ENCODE measurements at places on chromosomes 16 and 17. TPM values are rescaled to one million over a fixed set of nuclear protein-coding genes. Genes with fewer than 3 reads are reported as not detected.

- no peaks in the 10 kb centered on the region for H3K27me3 ChIP-seq
- no peaks in the 10 kb centered on the region for H3K4me1 ChIP-seq
- no peak overlapping the region for H3K4me3 ChIP-seq
- no peak for DNase-seq
- H3K36me3 ChIP-seq, result no peaks in the 10 kb centered on the region
- no peak overlapping the region for H3K27ac ChIP-seq
These were observed 55.7 kb downstream of the GOSR1 start for GRCh38 chr17:30532871-30533270.

Gene PSME3
- total RNA-seq, result 220 TPM

DNA sequence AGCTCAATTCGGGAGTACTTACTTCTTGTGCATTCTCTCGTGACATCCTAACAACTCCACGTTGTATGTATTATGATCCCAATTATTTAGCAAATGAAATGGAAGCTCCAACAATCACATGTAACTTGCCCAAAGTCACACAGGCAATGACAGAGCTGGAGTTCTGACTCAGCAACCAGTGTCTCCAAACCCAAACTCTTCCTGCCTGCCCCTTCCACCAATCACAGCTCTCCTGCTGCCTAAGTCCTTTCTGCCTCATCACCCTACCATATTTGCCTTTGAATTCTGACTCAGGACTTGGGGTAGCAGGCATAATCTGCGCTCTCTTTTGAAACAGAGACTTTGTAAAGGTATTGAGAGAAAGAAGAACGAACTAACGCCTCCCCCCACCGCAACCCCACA is 245.2 kb upstream of the MAF start:
- no peaks in the 10 kb centered on the region for H3K27me3 ChIP-seq
- peaks cover 39% of the 10 kb centered on the region for H3K4me1 ChIP-seq
- no peak for DNase-seq

DNA sequence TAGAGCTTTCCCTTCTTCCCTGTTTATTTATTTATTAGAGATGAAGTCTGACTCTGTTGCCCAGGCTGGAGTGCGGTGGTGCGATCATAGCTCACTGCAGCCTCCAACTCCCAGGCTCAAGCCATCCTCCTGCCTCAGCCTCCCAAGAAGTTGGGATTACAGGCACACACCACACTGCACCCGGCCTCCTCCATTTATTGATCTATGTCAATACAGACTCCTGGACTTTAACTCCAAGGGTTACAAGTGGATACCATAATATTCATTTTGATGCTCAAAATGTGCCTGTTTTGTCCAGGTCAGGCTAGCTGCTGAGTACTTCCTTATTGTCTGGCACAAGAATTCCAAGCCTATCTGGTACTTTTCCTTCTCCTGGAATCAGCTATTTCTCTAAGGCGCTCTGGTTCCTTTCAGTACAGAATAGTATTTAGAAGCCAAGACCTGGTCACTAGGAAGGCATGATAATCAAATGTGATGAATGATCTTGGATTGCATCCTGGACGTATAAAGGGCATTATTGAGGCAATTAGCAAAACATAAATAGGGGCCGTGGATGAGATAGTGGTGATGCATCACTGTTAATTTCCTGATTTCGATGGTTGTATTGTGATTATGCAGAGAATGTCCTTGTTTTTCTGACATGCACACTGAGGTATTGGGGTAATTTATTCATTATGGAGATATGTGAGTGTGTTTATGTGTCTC is 21.7 kb downstream of the IL4R start:
- no peak overlapping the region for H3K4me3 ChIP-seq
- H3K27ac ChIP-seq, result no peak overlapping the region
- H3K4me1 ChIP-seq, result no peaks in the 10 kb centered on the region
- H3K27me3 ChIP-seq, result no peaks in the 10 kb centered on the region

- H3K27ac ChIP-seq, result no peak within 1 kb of the TSS
- H3K4me3 ChIP-seq, result peak within 1 kb of the TSS; percentile 79
- H3K36me3 ChIP-seq, result no peaks in the 10 kb centered on the region
These were observed at the start of gene SPHK1 for GRCh38 chr17:76384222-76384986. Gene SPHK1 (plus strand): TSS chr17:76384609. CDS start chr17:76385645, 1,036 bp downstream.

DNA sequence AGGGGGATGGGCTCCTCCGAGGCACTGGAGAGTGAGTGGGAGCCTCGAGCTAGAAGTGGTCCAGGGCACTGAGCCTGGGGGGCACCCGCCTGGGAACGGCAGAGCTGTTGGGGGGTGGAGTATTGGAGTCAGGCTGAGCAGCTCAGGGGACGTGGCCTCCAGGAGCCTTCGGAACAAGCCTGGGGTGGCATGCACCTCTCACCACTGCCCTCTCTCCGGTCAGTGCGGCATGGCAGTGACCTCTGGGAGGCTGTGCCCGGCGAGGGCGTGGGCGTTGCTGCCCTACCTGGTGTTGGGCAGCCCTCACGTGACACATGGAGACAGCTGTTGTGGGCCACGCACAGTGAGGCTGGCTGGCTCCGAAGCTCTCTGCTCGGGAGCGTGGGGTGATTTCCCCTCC is 13.9 kb downstream of the PRSS27 start:
- H3K4me3 ChIP-seq, result no peak overlapping the region
- H3K36me3 ChIP-seq, result peaks cover 36% of the 10 kb centered on the region

GRCh38 chr16:11957591-11958395 is 7.2 kb upstream of the TNFRSF17 start:
- H3K4me1 ChIP-seq, result peaks cover 6% of the 10 kb centered on the region
- H3K4me3 ChIP-seq, result no peak overlapping the region
- H3K27me3 ChIP-seq, result no peaks in the 10 kb centered on the region
- no peak for DNase-seq
- H3K27ac ChIP-seq, result no peak overlapping the region

DNA sequence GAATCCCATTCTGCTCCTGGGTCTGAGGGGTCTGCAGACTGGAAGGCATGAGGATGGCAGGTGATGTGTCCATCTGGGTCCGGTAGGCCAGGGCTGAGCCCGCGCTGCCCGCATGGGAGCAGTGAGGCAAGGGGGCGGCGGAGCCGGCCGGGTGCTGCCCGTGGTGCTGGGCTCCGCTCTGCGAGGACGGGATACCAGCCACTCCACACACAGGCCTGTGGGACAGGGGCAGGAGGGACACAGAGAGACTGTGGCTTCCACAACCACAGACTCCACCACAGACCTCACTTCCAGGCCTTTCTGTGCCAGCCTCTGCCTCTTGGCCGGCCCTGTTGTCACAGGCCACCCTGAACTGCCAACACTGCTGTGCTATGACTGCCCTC is 25.4 kb downstream of the MAP1LC3B start:
- peaks cover 71% of the 10 kb centered on the region for H3K36me3 ChIP-seq
- H3K27ac ChIP-seq, result no peak overlapping the region
- H3K27me3 ChIP-seq, result no peaks in the 10 kb centered on the region
- no peaks in the 10 kb centered on the region for H3K4me1 ChIP-seq
- H3K4me3 ChIP-seq, result no peak overlapping the region

GRCh38 chr16:89689142-89689541 is 2.7 kb downstream of the CDK10 start:
- H3K27ac ChIP-seq, result no peak overlapping the region
- peaks cover 6% of the 10 kb centered on the region for H3K4me1 ChIP-seq
- peaks cover 44% of the 10 kb centered on the region for H3K36me3 ChIP-seq

GRCh38 chr17:21041741-21042457 is 912 bp downstream of the USP22 start:
- peaks cover 14% of the 10 kb centered on the region for H3K4me1 ChIP-seq
- peaks cover 25% of the 10 kb centered on the region for H3K36me3 ChIP-seq
- peak overlapping the region; percentile 94 for H3K4me3 ChIP-seq
- no peaks in the 10 kb centered on the region for H3K27me3 ChIP-seq

- no peaks in the 10 kb centered on the region for H3K4me1 ChIP-seq
- DNase-seq, result no peak
- H3K27ac ChIP-seq, result no peak overlapping the region
- H3K27me3 ChIP-seq, result no peaks in the 10 kb centered on the region
- no peak overlapping the region for H3K4me3 ChIP-seq
These were observed 336.0 kb upstream of the EEF2KMT start for GRCh38 chr16:5433587-5433986.

DNA sequence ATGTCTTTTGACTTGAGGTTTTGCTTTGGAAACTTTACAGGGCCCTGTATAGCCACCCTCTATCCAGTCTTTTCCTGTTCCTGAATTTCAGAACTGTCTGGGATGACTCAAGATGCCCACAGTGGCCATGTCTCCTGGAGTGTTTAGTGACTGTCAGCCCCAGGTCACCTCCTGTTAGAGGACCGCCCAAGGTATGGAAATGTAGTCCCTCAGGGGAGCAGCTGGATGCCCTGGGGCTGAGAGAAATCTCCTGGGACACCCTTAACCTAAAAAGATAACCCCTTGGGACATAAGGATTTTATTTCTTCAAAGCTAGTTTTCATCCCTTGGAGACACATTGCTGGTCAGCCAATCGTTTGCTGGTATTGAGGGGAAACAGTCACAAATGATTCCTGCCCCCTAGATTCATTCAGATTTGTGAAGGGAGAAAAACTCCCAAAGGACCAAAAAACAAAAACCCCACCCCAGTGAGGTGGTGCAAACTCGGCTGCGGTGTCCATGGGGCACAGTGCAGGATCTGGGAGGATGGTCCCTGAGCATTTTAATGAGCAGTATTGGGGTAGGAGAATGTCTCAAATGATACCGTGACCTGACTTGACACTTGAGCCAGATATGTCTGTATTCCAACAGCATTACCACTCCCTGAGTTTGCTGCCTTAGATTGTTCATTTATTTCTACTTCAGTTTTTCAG is 1.7 kb downstream of the ZNF267 start:
- peak; percentile 24 for DNase-seq
- peaks cover 27% of the 10 kb centered on the region for H3K36me3 ChIP-seq
- peak overlapping the region; percentile 94 for H3K27ac ChIP-seq
- peak overlapping the region; percentile 91 for H3K4me3 ChIP-seq
- no peaks in the 10 kb centered on the region for H3K27me3 ChIP-seq
- peaks cover 42% of the 10 kb centered on the region for H3K4me1 ChIP-seq

- no peaks in the 10 kb centered on the region for H3K36me3 ChIP-seq
- H3K4me3 ChIP-seq, result no peak overlapping the region
- peak; percentile 65 for DNase-seq
- H3K27ac ChIP-seq, result no peak overlapping the region
These were observed 389.5 kb downstream of the SLC39A11 start for GRCh38 chr17:72702998-72703397.

- no peak overlapping the region for H3K4me3 ChIP-seq
- H3K4me1 ChIP-seq, result peaks cover 5% of the 10 kb centered on the region
- H3K27me3 ChIP-seq, result no peaks in the 10 kb centered on the region
- H3K36me3 ChIP-seq, result peaks cover 50% of the 10 kb centered on the region
- H3K27ac ChIP-seq, result peak overlapping the region; percentile 54
These were observed 105.2 kb downstream of the CLEC16A start for GRCh38 chr16:11049396-11050059.

Gene ATPAF2
- total RNA-seq, result 12.4 TPM

DNA sequence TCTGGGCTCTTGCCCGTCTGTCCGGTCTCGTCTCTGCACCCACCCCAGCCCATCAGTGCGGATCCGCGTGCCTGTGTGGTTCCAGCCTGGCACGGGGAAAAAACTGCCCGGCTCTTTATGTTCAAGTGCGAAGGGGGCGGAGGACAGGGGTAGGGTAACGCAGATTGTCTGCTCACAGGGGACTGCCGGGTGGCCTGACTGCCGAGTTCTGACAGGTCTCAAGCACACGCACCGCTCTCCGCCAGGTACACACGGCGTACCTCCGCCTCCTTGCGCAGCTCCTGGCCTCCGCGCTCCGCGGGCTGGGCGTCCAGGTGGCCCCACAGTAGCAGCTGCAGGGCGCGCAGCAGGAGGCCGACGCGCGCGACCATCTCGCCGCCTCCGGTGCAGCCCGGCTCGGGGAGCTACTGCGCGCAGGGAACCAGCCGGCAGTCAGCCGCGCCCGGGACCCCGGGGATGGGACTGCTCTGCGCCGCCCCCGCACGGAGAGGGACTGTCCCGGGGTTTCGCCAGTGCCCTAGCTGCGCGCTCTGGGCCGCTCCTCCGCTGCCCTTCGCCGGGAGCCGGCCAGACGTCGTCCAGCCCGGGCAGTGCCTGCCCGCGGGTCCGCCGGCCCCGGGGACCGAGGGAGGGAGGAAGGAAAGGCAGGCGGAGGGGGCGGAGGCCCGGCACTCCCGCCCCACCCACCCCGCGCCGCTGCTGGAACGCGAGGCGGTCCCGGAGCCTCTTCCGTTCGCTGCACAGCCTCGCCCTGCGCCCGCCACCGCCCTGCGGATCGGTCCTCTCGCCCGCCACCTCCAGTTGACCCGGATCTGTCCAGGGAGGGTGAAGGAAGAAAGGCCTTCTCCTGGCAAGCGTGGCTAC is at the start of gene MMP28:
MMP28 (minus strand) TSS at position 635 of the 864 bp plus-strand sequence; CDS start at position 371, 264 bp downstream.
- H3K36me3 ChIP-seq, result peaks cover 7% of the 10 kb centered on the region
- DNase-seq, result peak; percentile 53
- H3K27me3 ChIP-seq, result no peaks in the 10 kb centered on the region
- H3K4me1 ChIP-seq, result peaks cover 42% of the 10 kb centered on the region
- H3K4me3 ChIP-seq, result peak within 1 kb of the TSS; percentile 72

- H3K4me1 ChIP-seq, result no peaks in the 10 kb centered on the region
- H3K4me3 ChIP-seq, result no peak overlapping the region
- no peaks in the 10 kb centered on the region for H3K27me3 ChIP-seq
- H3K36me3 ChIP-seq, result no peaks in the 10 kb centered on the region
- no peak for DNase-seq
These were observed 233.7 kb downstream of the HS3ST4 start for GRCh38 chr16:25925421-25925820.

GRCh38 chr17:2101448-2102257 is 46.8 kb downstream of the HIC1 start:
- H3K4me3 ChIP-seq, result no peak overlapping the region
- DNase-seq, result peak; percentile 94
- peaks cover 11% of the 10 kb centered on the region for H3K36me3 ChIP-seq
- H3K27me3 ChIP-seq, result no peaks in the 10 kb centered on the region
- H3K27ac ChIP-seq, result no peak overlapping the region

Data from MCF 10A (cell line).